DND-41 (cell line): ENCODE measurements at places on chromosomes 7 and 10.

DNA sequence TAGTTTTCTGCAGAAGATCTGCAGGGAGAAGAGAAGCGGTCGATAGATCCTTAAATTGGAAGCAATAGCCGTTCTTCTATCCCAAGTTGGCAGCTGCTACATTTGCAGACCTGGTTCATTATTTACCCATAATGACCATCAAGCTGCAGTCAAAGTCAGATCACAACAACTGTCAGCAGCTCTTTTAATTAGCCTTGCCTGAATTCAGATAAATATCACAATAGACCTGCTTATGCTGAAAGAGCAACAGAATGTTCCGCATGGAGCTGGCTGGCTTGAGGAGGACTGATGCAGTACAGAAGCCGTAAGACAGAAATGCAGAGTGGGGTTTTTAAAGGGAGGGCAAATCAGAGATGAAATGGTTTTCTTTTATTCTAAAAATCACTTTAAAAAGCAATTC lies 109.4 kb downstream of the HIBADH start:
- no peak for DNase-seq

DNA sequence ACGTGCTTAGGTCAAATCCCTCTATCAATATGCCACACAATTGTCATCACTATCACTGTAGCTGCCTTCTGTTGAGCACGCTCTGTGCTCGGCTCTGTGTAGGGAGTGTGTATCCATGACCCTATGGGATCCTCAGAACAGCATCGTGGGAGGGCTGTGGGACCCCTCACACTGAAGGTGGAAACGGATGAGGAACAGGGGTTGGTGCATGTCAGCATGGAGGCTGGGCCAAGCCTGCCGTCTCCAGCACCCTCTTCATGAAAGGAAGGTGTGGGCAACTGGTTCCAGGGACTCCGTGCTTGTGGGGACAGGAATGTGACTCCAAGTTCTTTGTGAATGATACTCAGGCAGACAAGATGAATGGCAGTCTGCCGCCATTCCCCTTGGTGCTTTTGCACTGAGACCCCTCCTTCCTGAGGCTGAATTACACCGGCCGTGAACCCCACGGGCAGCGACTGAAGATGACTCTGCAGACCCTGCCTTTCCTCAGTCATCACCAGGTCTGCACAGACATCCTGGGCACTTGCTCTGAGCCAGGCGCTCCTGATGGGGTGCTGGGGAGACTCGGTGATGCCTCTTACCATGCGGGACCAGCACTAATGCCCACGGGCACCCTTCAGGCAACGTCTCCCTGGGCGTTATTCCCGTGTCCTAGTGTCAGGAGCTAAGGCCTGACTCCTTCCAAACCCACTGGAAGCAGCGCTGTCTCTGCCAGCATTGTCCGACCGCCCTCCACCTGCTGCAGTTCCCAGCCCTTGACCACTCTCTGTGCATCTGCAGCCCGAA lies 495.2 kb downstream of the TCERG1L start:
- DNase-seq: no peak

DNA sequence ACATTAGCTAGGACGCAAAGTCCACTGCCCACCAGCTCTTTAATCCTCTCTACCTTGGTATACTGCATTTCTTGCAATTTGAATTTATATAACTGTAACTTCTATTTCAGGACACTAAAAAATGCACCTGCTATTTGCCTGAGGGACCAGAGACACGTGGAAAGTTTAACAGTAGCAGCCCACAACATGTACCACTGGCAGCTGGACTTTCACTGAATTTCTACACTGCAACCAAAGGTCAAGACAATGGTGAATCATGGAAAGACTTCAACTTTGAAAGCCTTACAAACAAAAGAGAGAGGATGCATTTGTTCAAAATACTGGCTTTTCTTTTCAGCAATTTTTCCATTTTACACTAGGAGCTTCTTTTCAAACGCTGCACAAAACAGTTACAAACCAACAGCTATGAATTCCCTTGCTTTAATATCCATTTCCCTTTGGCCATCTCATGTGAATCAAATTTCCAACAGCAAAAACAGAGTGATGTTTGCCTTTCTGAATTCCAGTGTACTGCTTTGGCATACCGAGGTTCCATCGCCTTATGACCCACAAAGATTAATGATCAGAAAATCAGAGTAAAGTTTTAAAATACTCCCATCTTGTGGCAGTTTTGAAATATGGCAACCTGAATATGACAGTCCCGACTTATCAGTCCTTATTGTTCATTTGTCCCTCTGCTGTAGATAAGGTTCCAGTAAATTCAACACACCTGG lies 29.9 kb upstream of the HNRNPH3 start:
- no peak for DNase-seq

- DNase-seq: no peak
These were observed 108.2 kb downstream of the ADCY1 start for GRCh38 chr7:45682358-45682735.
